ENCODE measurements at places on chromosomes 5 and 9.

- DNase-seq: peak; percentile 66
Observed at GRCh38 chr5:142847898-142848790, 78.0 kb downstream of the ARHGAP26 start.

- DNase-seq: peak; percentile 7
Observed at GRCh38 chr5:138408023-138408422, 30.8 kb upstream of the REEP2 start.

DNA sequence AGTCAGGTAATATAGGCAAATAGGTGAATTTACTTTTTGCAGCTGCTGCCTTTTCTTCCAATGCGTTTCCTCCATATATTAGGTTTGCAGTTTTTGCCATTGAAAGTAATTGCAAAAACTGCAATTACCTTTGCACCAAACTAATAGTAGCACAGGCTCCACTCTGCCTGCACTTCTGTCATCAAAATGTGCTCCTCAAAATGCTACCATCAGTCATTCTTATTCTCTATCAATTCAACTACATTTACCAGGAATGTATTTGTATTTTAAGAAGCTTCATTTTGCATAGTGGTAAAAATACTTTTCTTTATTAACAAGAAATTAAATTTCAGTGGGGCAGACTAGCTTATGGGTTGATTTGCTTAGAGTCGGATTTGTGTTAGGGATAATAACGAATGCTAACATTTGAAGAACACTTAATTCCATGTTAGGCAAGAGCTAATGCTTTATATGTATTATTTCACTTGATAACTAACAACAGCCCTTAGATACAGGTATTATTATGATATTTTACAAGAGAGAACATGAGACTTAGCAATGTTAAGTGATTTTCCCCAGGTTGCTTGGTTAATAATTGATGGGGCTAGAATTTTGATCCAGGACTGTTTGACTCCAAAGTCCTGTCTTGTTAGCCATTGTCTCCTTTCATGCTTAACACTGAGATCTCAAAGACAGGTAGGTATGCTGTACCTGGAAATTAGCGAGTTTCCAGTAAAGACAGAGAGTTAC, 300.4 kb downstream of the MAN2A1 start:
- no peak for DNase-seq

GRCh38 chr9:18056269-18056992, 417.5 kb upstream of the ADAMTSL1 start:
- no peak for DNase-seq

Data from iris pigment epithelial cell (primary cell).